Endothelial cell of umbilical vein (primary cell): ENCODE measurements at places on chromosomes 2 and 18. TPM values are rescaled to one million over a fixed set of nuclear protein-coding genes. Genes with fewer than 3 reads are reported as not detected.
A peak's percentile ranks its signal among the peaks of the same experiment; 100 is the strongest.

CD28 gene
- total RNA-seq, result 0.15 TPM in 1 of 2 replicates, not detected in the other

EMILIN1 gene
- total RNA-seq, result 4.1 and 16.6 TPM in 2 replicates

DNA sequence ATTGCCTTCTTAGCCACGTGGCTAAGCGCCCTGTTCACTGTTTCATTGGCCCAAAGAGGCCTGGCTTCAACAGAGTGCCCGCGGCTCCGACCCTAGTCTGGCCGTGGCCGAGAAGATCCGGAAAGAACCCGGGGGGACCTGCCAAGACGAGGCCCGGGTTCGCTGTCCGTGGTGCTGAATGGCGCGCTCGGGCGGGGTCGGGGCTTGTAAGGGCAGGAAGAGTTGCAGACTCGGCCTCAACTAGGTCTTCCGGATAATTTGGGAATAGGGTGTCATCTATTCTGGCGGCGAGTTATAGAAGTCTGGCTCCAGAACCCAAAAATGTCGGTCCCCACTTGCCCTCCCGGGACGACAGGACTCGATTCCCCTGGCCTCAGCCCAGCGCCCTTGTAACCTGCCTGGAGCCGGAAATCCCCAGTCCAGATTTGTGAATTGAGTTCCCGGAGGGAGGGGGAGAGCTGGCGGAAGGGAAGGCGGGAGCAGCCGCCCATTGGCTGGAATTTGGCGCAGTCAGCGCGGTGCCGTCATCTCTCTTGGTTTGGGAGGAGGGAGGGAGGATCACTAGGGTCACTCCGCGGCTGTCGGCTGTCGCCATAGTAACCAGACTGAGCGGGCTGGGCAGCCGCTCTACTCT is 3.5 kb downstream of the CDK5R2 start:
- no peaks in the 10 kb centered on the region for H3K36me3 ChIP-seq
- DNase-seq, result no peak
- H3K4me3 ChIP-seq, result no peak overlapping the region
- no peaks in the 10 kb centered on the region for H3K4me1 ChIP-seq
- H3K27me3 ChIP-seq, result peaks cover 60% of the 10 kb centered on the region
- H3K27ac ChIP-seq, result no peak overlapping the region

DNA sequence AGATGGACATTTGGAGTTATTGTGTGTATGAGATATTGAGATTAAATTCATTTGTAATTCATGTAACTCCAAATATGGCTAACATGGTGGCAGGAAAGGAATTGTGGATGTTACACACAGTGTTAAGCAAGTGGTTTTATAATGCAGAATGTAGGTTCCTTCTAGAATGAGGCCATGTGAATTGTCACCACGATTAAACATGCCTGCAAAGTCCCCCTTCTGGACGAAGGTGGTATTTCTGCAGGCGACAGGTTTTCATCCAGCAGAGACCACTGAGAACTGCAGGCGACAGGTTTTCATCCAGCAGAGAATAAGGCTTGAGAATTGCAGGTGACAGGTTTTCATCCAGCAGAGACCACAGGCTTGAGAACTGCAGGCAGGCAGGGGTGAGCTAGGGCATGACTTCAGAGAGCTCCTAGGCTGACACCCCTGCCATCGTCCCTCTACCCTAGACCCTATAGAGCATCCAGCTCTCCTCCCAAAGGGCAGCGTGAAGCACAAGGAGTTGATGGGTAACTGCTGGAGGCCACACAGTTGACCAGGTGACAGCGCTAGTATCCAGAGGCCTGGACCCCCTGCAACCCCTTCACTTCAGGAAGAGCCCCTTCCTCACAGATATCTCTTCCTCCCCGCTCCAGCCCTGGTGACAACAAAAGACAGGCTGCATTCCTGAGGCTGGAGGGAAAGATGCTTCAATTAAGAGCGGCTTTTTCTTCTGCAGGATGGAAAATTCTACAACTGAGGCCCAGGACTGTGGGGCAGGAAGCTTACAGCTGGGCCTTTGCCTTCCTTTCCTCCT is 175.8 kb downstream of the LOXHD1 start:
- H3K4me3 ChIP-seq, result no peak overlapping the region
- no peaks in the 10 kb centered on the region for H3K36me3 ChIP-seq
- H3K27me3 ChIP-seq, result no peaks in the 10 kb centered on the region
- no peak overlapping the region for H3K27ac ChIP-seq
- DNase-seq, result peak; percentile 37
- no peaks in the 10 kb centered on the region for H3K4me1 ChIP-seq

GRCh38 chr2:15082105-15083058 is 449.9 kb downstream of the LRATD1 start:
- no peaks in the 10 kb centered on the region for H3K4me1 ChIP-seq
- H3K27me3 ChIP-seq, result no peaks in the 10 kb centered on the region
- no peak overlapping the region for H3K4me3 ChIP-seq
- DNase-seq, result no peak
- no peak overlapping the region for H3K27ac ChIP-seq
- no peaks in the 10 kb centered on the region for H3K36me3 ChIP-seq

DNA sequence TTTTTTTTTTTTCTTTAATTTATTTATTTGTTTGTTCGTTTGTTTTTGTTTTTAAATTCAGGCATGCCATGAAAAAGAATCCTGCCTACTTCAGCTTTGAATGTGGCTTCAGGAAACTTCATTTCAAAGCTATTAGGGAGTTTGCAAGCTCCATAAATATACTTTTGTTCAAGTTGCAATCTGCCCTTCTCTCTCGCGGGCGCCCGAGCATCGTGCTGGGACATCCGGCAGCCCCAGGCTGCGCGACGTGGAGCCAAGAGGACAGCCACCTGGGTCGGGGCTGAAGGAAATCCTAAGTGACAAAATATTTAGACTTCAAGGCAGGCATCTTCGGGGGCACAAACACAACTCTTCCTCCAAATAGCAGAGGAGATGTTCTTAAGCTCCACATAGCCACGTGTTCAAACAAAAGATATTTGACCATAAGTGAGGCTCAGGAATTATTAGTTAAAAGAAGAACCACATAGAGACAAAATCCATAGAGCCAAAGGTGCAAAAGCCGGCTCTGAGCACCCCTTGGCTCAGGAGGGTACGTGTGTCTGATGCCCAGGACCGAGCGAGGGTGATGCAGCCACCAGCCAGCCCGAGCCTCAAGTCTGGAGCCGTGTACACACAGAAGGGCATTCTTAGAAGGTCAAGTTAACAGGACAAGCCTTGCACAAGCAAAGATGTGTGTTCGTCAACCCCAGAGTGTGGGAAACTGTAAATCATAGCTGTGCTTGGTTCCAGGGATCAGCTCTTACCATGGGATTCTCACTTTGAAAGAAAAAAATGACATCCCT is 256.5 kb upstream of the SALL3 start:
- DNase-seq, result no peak
- no peak overlapping the region for H3K4me3 ChIP-seq
- H3K27ac ChIP-seq, result no peak overlapping the region
- no peaks in the 10 kb centered on the region for H3K36me3 ChIP-seq
- no peaks in the 10 kb centered on the region for H3K27me3 ChIP-seq
